ENCODE measurements at places on chromosomes 2 and 18.

DNA sequence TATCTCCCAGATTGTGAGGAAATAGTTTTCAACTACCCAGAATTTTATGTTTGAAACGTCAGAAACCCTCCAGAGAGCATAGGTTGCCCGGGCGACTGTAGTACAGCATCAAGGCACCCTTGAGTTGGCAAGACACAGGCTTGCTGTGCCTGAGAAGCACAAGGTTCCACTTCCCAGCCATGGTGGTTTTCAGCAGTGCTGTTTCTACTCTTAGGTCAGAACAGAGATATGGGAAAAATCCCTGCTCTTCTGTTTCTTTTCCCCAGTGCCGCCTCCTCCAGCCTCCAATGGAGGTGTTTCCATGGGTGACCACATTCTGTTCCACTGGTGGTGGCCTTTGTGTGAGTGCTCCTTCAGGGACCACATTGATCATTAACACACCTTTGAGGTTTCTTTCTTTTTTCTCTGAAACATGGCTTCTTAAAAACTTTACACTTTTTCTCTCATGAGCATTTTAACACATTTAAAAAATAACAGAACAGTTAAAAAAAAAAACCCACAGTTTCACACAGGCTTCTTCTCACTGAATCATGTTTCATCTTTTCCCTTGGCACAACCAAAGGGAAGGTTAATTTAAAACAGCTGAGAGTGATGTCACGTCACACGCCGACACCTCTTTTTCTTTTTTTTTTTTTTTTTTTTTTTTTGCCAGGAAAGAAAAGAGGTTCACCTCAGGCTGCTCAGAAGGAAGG lies 229.3 kb upstream of the HDAC4 start:
- no peak for DNase-seq

DNA sequence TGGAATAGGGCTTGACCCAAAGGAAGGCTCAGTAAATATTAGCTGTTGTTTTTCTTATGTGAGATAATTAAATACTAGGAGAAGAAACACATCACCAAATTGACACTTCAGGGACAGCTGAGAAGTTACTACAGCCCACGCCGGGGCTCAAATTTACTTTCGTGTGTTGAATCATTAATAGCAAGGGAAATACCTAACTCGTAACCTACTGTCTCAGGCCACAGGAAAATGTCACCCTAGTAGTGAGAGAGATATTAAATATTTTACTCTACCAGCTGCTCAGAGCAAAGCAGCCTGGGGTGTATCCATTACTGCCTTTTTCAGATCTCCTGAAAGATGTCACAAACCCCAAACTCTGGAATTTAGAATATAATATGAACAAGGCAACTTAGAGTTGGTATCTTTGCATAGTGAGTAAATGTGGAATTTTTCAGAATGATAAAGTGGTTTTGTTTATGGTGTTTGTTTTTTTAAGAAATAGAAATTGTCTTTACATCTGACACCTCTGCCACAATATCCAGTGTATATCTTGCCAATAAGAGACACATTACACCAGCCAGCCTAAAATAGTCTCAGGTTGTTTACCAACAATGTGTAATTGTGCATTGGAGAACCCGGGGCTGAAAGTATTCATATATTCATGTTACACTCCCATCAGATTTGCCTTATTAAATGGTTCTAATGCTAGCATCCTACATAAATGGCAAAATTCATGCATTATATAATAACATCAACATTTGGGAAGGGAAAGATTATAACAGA lies 48.4 kb downstream of the ATP8B1 start:
- DNase-seq: no peak

GRCh38 chr2:160609346-160609745 lies 115.7 kb upstream of the RBMS1 start:
- DNase-seq: no peak

DNA sequence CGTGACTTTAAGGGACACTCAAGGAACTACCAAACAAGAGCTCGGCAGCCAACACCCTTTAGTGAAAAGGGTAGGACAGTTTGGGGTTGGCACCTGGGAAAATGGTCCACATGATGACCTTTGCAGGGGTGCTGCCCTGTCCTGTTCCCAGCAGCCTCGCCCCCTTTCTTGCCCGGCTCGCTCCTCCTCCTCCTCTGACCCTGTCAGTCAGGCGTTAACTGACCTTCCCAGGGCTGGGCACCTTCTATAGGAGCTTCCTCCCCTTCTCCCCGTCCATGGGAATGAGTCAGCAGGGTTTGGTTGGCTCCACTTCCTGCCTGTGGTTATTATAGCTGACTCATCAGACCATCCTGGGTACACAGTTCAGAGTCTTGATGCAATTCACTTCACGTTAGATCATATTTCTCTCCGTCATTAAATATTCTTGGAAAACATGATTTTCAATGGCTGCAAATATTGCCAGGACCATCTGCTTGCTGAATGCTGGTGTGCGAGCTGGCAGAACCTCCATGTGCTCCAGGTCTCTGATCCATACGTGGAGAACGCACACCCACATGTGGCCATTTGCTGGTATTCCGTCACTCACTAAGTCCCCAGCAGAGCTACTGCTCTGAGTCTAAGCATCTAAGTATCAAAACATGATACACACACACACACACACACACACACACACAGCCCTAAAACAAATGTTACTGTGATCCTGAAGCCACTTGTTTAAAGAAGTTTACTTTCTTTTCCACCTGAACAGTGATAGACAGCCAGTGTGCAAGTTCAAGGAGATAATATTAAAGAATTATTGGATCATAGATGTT lies 185.0 kb downstream of the ANAPC1 start:
- DNase-seq: peak; percentile 100

- no peak for DNase-seq
These were observed 130.0 kb downstream of the PRKCE start for GRCh38 chr2:45781464-45781811.

GRCh38 chr18:59481436-59481835 lies 122.4 kb upstream of the LMAN1 start:
- DNase-seq: no peak

DNA sequence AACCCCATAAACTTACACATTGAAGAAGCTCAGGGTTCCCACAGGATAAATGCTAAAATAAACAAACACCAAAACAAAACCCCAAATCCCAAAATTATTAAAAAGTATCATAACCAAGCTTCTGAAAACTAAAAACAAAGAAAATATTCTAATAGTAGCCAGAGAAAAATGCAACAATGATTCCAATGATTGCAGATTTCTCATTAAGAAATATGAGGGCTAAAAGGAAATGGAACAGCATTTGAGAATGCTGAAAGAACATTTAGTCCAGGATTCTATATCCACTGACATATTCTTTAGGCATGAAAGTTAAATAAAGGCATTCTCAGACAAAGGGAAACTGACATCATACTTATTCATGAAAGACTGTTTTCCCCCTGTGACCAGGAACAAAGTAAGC lies 212.4 kb downstream of the SLC4A10 start:
- DNase-seq: no peak

DNA sequence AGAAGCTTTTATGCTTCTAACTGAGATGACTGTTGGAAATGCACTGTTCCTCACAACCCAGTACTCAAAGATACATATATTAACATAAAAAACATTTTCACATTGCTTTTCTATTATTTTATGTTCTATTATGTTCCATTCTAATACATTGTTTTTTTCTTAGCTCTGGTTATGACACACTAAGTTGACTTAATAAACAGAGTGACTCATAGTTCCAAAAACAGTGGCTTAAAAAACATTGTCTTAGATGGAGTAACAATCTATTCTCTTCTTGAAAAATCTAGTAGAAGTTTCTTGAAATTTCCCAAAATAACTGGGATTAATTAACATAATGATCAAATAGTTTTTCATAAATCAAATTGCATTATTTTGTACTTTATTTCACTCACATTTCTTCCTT lies 328.2 kb upstream of the LRATD1 start:
- no peak for DNase-seq

GRCh38 chr2:137942833-137943677 lies 21.2 kb upstream of the HNMT start:
- DNase-seq: no peak

DNA sequence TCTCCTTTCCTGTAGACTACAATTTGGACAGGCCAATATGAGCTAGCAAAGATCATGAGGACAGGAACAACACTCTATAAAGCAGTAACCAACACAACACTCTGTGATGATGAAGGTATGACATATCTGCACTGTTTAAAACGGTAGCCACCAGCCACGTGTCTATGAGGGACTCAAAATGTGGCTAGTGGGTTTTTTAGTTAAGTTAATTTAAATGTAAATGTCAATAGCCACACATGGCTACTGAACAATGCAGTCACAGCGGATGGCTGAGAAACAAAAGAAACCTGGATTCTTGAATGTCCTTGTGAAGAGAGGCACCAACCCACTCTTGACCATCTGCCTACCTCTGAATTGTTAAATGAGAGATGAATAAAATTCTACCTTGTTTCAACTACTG lies 33.9 kb downstream of the FANCL start:
- no peak for DNase-seq

DNA sequence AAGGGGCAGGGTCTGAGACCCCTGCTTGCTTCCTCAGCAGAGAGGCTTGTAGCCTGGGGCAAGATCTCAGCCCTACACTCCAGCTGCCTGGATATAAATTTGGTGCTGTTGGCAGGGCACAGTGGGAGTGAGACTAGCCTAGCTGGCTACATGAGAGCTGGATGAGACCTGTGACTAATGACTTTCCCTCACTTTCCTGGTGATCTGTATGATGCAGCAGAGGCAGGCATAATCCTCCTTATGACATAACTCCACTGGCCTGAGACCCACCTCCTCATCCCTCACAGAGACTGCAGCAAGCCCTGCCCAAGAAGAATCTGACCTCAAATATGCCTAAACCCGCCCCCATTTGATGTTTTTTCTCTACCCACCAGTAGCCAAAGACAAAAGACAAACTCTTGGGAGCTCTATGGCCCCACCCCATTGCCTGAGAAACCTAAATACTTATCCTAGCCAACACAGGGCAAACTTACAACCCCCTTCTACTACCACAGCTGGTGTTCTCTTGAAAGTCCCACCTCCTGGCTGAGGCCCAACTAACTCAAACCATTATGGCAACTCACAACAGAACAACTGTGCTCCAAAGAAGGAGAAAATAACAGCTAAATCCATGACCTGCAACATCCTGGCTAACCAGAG lies 102.7 kb downstream of the NR4A2 start:
- DNase-seq: no peak

GRCh38 chr2:19274439-19274838 lies 84.0 kb downstream of the OSR1 start:
- no peak for DNase-seq

- DNase-seq: no peak
These were observed 1146.6 kb downstream of the RPIA start for GRCh38 chr2:89837962-89838625.

DNA sequence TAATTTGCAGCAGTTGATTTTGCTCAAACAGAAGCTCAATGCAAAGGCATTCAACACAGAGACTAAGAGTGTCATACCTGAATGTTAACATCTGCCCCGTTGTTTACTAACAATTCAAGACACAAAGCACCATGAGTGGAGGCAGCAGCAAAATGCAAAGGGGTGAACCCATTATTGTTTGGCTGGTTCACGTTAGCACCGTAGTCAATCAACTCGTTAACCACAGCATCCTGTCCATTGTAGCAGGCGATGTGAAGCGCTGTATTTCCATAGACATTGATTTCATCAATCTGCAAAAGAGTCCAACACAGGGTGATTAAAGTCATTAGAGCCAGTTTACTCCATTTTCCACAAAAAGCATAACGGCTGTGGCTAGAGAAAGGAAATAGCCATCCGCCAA lies 189.3 kb downstream of the ANKRD44 start:
- no peak for DNase-seq
